NCI-H1417 treated with DMSO at 0.1 percent for 48 hours (cell line): ENCODE measurements at places on chromosomes 12 and 14.

GRCh38 chr14:58918066-58918738, 270.3 kb upstream of the DAAM1 start:
- DNase-seq = no peak

GRCh38 chr12:120065472-120065871, 51.1 kb downstream of the RAB35 start:
- no peak for DNase-seq

DNA sequence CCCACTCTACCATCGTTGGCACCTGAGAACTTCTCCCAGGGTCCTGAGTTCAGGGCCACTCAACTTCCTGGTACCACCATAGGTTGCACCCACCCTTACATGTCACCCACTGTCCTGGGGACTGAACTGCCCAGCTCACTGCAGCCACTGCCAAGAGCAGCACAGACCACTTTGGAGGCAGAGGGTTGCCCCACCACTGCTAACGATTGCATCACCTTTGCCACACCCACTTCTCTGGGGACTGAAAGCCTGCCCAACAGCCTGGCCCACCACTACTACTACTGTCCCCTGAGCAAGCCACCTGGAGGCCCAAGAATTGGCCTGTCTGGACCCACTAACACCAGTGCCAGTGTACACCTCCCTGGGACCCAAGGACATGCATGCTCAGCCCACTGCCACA, 27.6 kb downstream of the CACNA2D4 start:
- no peak for DNase-seq

DNA sequence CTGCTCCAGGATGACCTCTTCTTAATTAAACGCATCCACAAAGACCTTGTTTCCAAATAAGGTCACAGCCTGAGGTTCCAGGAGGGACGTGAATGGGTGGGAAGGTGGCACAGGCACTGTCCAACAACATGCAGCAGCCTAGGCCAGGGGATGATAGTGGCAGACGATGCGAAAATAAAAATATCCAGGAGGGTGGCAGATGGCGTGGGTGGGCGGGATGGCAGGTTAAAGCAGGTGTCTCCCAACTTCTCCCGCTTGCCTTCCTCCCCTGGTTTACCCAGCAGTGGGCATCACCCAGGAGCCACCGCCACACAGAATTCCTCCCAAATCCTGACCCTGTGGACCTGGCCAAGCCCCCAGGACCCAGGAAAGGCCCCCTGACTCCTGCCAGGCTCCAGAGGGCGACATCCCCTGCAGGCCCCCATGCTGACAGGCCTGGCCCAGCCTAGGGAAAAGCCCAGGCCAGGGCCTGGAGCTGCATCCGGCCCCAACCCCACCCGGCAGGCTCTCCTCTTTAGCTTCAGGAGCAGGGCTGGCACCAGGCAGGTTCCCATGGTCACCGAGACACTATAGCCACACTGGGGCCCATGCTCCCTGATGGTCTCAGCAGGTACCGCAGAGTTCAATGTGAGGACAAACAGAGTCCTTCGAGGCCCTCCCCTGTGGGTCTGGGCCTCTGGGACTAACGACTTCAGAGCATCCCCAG, 9.7 kb downstream of the NCOR2 start:
- DNase-seq = peak; percentile 85

GRCh38 chr12:64407342-64408223, 3.4 kb downstream of the XPOT start:
- no peak for DNase-seq
